ENCODE measurements at places on chromosomes 1 and 21.

DNA sequence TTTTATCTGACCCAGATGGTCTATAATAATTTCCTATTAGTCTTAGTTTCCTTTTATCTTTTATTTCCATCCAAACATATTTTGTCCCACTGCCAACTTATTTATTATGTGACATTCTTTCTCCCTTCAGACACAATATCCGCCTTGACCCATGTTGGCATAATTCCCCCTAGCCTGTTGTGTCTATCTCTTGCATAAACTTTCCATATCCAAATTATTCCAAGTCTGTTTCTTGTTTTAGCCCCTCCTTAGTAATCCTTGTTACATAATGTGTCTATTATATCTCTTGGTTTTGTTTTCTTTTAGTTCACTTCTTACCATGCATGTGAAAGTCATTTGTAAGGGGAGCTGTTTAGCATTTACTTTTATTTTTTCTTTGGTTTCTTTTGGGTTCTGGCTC, 81.6 kb upstream of the CACHD1 start:
- DNase-seq: no peak

DNA sequence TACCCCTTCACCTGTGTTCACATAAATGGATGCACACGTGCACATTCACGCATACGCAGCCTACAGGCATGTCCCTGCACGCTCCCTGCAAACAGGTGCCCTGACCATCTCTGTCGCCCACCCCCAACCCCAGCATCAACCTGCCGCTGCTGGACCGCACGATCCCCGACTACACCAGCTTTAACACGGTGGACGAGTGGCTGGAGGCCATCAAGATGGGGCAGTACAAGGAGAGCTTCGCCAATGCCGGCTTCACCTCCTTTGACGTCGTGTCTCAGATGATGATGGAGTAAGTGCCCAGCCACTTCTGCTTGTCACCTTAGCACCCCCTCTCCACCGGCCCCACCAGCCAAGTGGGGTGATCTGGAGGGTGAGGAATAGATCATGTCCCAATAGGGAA, 60.4 kb downstream of the LACTBL1 start:
- DNase-seq: no peak

- no peak for DNase-seq
Measured at GRCh38 chr1:43298055-43298454, 2.7 kb upstream of the TIE1 start.

GRCh38 chr1:174000371-174000770, 21.8 kb downstream of the RC3H1 start:
- DNase-seq: no peak

DNA sequence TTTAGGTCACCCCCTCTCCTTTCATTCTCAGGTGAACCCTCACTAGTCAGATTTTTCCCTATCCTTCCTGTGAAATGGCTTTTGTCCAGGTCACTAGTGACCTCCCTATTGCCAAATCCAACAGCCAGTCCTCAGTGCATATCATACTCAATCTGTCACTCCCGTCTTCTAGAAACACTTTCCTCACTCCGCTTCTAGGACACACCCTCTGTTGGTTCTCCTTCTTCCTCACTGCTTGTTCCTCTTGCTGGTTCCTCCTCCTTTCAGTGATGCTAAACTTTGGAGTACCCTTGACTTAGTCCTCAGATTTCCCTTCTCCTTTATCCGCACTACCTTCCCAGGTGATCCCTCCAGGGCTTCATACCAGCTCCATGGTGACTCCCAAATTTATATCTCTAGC, 94.3 kb downstream of the RNF220 start:
- DNase-seq: no peak

GRCh38 chr1:7857000-7857399, 4.1 kb upstream of the UTS2 start:
- DNase-seq: no peak

DNA sequence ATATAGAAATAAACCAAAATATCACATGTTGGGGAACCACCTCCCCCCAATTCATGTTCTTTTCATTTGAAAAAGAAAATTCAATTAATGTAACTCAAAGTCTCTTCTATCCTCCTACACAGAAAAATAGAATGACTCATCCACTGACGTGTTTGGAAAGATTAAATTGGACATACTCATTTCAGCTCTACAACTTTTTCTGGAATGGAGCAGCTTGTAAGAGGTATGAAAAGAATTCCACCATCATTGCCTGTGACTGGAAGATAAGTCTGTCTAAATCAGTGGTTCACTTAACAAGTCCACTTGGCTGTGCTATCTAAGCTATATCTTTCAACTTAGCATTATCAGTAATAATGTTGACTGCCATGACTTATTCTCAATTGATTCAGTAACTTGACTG, 702.3 kb downstream of the BRINP3 start:
- DNase-seq: no peak

GRCh38 chr1:7247158-7247557, 461.9 kb downstream of the CAMTA1 start:
- DNase-seq: no peak

DNA sequence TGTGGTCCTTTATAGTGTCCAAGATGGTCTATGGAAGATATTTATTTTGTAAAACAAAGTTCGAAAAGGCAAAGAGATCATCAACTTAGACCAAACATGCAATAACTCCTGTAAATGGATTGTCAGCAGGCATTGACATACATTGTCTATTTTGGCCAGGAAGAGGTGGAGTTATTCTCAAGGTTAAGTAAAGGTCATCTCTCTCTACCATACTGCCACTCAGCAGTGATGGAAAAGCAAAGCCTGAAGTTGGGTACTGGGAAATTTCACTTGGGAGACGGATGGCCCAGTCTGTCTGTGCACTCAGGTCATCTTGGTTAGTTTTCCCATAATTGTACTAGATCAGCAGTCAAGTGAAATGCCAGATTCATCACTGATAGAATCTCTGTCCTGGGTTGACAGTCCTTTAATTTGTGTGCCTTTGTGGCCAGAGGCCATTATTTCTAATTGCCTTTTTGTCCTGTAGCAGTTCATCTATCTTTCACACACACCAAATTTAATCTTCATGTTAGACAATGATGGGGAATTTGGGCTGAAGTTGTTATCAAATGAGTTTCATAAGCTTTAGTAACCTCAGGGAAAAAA, 17.5 kb downstream of the PIGP start:
- no peak for DNase-seq

- DNase-seq: no peak
Measured at GRCh38 chr1:5921129-5921528, 71.1 kb downstream of the NPHP4 start.

DNA sequence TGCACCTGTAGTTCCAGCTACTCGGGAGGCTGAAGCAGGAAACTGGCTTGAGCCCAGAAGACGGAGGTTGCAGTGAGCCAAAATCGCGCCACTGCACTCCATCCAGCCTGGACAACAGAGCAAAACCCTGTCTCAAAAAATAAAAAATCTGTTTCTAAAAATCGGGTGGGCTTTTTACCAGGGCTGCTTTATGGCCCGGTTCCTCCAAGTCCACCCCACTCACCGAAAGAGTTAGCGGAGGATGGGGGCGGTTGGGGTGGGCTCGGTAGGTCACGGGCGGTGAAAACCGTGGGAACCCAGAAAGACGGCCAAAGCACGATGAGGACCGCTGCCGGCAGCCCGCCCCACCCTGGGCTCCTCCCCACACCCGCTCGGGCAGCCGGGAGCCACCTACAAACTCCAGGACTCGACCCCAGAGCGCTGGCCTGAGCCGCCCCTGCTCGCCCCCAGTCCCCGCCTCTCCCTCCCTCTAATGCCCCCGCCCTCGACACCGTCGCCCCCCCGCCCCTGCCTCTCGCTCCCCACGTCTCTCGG, 846 bp upstream of the PER3 start:
- peak; percentile 22 for DNase-seq

GRCh38 chr1:87176514-87176913, 152.2 kb upstream of the LMO4 start:
- DNase-seq: no peak

DNA sequence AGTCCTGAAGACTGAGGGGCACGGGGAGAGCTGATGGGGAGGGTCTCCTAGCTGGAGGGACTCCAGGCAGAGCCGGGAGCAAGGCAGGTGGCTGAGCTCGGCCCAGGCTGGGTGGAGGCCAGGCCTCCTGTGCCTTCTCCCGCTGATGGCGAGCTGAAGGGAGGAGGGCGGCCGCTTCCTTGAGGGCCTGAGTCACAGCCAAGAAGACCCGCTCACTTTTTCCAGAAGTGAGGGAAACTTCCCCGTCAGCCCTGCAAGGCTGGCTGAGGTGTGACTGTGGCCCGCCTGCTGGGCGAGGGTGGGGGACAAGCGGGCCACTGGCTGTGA, 1.7 kb upstream of the VWA1 start:
- DNase-seq: no peak

GRCh38 chr1:167542109-167543032, 11.2 kb downstream of the CREG1 start:
- DNase-seq: no peak

GRCh38 chr1:59391212-59392179, 94.6 kb downstream of the FGGY start:
- DNase-seq: no peak

GRCh38 chr1:109567877-109568672, 19.7 kb downstream of the GNAI3 start:
- DNase-seq: no peak

DNA sequence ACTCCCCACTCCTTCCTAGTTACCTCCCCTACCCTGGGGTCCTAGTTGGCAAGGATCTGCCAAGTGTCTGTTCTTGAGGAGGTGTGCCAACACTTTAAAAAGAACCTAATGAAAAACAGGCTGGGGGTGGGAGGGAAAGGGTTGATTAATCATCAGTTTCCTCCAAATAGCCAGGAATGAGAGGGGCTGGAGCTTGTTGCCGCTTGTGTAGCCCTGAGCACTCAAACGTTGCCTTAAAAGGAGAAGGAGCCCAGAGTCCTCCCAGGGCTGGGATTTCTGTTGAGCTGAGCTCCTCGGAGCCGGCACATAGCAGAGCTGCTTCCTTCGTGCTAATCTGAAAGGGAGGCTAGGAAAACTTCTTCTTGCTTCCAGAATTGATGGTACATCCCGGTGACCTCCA, 15.9 kb downstream of the SHISA4 start:
- no peak for DNase-seq

- no peak for DNase-seq
Measured at GRCh38 chr1:169308313-169309039, 59.1 kb downstream of the NME7 start.

Data from stimulated activated naive B cell treated with anti-CD40 and anti-IgM and Interleukin-4, amounts not matched to agents 10 μg/mL and 1 μg/mL and 100 μg/mL, for 72 hours (primary cell).